ENCODE measurements at places on chromosomes 6 and 20.

DNA sequence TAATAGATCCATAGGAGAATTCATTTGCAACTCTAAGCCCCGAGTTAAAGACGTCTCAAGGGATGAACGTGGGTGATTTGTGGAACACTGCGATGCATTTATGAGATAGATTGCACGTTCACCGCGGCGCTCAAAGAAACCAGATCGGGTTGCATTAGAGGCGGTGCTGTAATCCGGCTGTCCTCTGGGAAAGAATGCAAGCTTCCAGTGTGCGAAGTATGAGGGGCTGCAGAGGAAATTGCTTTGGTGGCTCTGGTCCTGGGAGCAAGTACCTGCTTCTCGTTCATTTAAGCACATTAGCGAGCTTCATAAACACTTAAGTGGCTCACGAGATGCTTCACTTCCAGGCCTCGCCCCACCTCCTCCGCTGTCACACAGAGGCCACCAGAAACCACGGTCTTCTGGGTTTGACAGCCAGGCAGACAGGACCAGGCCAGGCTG is 182.3 kb downstream of the CDH4 start:
- DNase-seq = no peak

GRCh38 chr6:15336900-15337560 is 91.2 kb downstream of the JARID2 start:
- no peak for DNase-seq

DNA sequence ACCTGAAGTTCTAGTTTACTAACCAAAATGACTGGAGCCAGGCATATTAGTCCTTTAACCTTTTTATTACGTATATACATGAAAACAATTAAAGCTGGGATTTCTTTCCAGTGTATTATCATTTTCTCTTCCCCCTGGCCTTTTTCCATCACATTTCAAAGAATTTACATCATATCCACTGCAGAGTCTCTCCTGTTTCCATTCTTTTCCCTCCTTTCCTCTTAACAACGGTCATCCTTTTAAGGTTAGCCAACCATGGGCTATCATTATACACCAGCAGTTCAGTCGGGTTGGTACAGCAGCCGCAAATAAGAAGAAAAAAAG is 104.6 kb downstream of the TFAP2A start:
- no peak for DNase-seq

DNA sequence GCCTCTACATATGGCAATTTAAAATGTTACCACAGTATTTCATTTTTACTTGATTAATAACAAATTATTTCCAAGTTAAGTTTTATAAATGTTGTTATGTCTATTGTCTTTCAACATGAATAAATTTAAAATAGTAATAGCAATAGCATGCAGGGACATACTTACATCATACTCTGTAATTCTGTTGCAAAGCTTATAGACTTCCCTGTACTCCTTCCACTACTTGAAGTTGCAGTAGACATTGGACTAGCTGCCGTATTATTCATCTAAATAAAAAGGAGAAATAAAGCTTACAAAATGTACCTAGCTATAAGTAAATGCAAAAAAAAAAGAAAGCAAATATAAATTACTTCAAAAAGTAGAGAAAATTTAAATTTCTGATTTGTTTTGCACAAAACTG is 12.7 kb downstream of the SUPT3H start:
- no peak for DNase-seq

DNA sequence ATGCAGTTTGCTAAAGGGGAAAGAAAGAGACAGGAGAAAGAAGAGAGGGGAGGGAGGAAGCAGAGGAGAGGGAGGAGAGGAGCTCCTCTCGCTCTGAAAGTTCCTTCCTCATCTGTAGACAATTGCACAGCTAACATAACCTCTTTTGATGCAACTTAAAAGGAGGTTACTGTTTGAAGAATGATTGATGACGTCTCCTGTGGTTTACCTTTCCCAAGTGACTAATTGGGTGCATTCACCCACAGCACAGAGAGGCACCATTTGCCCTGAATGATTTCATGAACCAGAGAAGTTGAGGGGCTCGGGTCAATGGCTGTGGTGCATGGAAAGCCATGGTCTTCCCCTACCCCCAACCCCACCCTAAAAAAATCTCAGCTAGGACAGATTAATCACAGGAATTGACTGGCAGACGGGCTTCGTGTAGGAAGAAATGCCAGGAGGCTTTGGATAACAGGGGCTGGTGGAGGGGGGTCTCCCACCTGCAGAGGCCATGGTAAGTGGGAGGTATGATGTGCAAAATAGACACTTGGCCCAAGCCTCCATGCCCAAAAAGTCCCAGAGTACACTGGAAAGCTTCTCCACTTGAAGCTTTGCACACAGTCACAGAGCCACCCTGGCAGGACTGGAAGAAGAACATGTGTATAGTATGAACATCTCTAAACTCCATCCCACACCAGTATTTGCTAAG is 213.7 kb downstream of the ANKRD60 start:
- DNase-seq = no peak

DNA sequence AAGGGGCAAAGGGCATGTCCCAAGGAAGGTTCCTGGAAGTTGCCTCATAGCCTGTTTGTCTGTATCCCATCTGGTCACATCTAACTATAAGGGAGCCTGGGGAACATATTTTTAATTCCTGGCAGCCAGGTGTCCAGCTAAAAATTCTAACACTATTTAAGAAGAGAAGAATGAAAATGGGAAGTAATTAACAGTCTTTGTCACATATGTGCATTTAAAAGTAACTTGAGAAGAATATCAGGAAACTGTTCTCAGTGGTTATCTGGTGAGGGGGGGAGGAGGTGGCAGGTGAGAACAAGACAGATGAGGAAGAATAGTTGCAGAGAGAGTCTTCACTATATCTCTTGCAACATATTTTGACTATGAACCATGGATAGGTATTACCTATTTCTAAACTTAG is 75.5 kb upstream of the ELOVL5 start:
- DNase-seq = no peak

DNA sequence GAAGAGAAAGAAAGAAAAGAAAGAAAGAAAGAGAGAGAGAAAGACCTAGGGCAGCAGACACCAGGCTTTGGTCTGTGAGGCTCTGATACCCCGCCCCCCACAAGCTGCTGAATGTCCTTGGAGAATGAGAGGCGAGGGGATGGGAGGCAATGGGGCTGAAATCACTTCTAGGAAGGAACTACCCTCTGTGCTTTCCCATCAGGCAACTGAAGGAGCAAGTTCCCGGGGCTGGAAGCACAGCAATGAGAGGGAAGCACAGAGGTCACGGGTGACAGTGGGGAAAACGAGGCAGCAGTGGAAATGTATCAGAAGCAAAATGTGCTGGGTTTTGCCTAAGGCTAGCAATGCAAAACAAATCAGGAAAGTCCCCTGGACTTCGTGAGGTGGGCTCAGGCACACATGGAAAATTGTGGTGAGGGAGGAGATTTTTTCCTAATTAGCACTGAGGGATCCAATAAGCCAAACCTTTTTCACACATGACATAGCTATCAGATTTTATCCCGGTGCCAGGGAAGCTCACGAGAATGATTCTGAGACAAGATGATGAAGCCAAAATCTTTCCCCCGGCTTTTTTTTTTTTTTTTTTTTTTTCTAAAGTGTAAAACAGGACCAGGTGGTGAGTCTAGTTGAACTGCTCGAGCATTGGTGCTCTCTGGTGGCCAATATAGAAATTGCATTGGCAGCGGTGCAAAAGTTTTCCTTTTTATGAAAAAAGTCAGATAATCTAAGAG is 16.8 kb upstream of the ARFGEF2 start:
- DNase-seq = peak; percentile 64

DNA sequence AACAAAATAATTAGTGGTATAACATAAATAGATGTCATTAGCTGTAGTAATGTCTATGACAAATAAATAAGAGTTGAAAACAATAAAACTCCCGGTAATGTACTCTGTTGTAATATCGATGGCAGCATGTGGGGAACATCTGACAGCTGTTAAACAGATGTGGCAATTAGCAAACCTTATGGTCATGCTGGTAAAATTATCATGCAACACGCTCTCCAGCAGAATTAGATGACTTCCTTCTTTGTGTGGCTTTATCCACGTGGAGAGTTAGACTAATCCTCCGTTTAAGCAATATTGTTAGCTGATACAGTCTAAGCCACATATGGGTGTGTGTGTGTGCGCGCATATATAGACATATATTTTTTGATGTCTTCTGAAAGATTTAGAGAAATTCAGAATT is 77.7 kb upstream of the ZFP64 start:
- no peak for DNase-seq

DNA sequence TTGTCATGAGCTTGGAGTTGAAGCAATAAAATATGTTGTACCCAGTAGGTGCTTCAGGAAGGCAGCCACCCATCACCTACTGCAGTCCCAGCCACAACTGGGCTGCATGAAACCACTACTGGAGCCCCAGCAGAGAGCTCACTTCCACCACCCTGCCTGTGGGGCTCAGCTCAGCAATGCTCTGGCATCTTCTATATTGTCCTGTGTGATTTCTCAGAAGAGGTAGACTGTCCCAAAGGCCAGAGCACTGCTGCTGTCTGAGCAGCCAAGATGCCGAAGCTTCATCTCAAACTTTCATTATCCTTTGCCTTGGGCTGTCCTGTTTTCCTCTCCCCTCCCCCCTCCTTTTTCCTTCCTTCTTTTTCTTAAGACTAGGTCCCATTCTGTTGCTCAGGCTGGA is 126.9 kb downstream of the DHX35 start:
- DNase-seq = no peak

DNA sequence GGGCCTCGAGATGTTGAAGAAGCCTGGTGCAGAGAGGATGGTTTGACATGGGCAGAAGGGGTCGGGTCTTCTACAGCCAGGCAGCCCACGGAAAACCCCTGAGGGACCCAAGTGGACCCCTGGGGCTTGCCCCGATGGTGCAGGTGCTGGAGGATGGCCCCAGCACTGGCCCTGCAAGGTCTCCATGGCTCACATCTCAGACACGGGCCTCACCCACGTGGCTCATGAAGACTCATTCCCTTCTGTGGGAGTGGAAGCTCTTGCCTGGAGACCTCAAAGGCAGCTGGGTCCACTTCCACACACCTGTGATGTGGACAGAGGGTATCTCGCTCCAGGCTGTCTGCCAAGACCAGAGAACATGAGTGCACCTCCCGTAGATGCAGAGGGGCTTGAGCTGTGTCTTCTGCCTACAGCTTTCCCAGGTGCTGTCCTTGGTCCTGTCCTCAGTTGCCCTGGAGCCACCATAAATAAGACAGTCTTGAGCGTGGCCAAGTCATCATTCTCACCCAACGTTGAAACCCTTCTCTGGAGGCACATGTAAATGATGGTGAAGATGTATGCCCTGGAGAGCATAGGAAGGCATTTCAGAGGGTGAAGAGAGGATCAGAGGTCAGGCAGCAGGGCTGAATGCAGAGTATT is 108.0 kb downstream of the SYNDIG1 start:
- no peak for DNase-seq

- no peak for DNase-seq
Measured at GRCh38 chr6:42624601-42625000, 60.8 kb downstream of the UBR2 start.

Measured in T-helper 17 cell (primary cell).